DND-41 (cell line): ENCODE measurements at places on chromosomes 1 and 21.

DNA sequence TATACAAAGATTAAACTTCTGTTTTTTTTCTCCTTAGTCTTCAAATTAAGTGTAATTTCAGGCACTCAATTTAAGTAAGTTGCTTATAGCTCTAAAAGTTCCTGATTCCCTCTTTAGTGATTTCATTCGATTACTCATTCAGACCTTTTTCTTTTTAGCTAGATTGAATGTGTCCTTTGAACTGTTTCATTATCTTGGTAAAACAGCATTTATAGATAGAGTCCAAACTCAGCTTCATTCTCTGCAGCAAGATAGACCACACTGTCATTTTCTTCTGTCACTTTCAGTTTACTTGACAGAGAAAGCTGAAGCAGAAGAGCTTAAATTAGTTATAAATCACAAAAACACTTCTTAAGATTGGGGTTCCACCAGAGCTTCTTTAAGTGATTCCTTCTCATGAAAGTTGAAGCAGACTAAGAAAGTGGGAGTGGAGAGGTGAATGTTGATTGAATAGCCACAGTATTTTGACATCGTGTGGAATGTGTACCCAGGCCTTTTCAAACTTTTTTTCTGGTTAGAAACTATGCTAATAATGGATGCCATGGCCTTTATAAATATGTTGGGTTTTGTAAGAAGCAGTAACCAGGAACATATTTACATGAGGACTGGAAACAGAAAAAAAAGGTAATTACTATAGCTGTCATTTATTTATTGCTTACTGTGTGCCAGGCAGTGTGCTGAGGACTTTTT is 52.2 kb downstream of the ZBTB40 start:
- H3K4me1 ChIP-seq: no peaks in the 10 kb centered on the region
- peaks cover 57% of the 10 kb centered on the region for H3K36me3 ChIP-seq
- H3K27me3 ChIP-seq: no peaks in the 10 kb centered on the region
- H3K27ac ChIP-seq: no peak overlapping the region
- no peak for DNase-seq

GRCh38 chr1:246776923-246777322 is 52.7 kb downstream of the SCCPDH start:
- no peak overlapping the region for H3K27ac ChIP-seq
- no peak for DNase-seq
- no peak overlapping the region for H3K4me3 ChIP-seq

GRCh38 chr1:178918955-178919354 is 48.1 kb upstream of the ANGPTL1 start:
- H3K36me3 ChIP-seq: peaks cover 14% of the 10 kb centered on the region
- no peak overlapping the region for H3K4me3 ChIP-seq
- no peaks in the 10 kb centered on the region for H3K4me1 ChIP-seq
- no peaks in the 10 kb centered on the region for H3K27me3 ChIP-seq

GRCh38 chr1:61253059-61253735 is 170.8 kb downstream of the NFIA start:
- no peaks in the 10 kb centered on the region for H3K27me3 ChIP-seq
- H3K36me3 ChIP-seq: no peaks in the 10 kb centered on the region
- no peak overlapping the region for H3K27ac ChIP-seq
- H3K4me1 ChIP-seq: no peaks in the 10 kb centered on the region
- H3K4me3 ChIP-seq: no peak overlapping the region

DNA sequence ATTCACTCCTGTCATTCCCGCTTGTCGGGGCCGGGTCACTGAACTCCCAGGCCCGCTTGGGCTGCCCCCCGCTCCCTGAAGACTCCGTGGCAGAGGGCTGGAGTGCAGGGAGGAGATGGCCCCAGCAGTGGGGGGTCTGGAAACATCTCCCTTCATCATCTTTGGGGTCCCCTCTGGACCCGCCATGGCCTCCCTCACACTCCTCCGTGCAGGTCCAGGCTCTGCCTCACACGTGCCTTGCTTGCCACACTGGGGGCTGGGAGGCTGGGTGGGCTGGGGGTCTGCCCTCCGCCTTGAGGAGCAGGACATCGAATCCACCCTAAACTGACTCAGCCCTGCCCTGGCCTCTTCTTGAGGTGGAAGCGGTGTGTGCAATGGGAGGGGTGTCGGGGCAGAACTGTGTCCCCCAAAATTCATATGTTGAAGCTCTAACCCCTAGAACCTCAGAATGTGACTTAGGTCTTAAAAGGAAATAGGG is 35.2 kb downstream of the POFUT2 start:
- no peaks in the 10 kb centered on the region for H3K4me1 ChIP-seq
- no peaks in the 10 kb centered on the region for H3K36me3 ChIP-seq
- DNase-seq: no peak
- no peak overlapping the region for H3K27ac ChIP-seq

DNA sequence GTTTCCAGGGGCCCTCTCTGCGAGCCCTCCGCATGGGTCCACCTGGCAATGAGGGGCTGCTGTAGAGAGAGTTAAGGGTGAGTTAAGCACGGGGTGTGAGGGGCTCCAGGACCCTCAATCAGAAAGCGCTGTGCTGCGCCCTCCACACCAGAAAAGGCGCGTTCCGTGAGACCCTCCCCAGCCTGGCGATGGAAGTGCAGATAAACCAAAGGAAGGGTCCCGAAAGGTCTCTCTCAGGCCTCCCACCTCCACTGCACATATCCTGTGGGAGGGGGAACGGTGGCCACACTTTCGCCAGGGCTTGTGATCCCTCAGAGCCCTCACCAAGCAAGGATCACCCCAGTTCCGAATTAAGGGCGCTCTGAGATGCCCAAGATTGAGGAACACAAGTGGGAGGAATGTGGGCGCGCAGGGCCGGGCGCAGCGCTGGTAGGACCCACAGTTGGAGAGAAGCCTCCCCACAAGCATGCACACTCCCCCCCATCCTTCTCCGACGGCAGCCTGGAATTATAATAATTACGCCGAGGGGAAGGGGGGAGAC is 1.1 kb downstream of the WNT3A start:
- no peak for DNase-seq
- H3K36me3 ChIP-seq: no peaks in the 10 kb centered on the region
- no peak overlapping the region for H3K4me3 ChIP-seq

DNA sequence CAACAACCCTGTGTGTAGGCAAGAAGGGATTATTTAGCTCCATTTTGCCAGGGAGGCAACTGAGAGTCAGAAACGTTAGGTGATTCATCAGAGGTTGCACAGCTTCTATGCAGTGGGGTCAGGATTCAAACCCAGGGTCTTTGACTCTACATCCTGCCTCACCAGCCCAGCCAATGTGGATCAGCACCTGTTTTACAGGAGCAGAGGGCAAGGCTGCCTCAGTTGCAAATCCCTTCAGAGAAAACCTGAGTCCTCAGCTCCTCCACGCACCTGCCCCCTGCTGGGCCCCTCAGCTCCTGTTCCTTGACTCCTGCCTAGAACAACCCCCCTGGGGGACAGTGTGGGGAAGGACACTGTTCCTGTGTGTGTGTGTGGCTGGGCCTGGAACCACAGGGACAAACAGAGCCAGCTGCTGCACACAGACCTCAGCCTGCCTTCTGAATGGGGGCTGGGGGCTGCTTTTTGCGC is 61.6 kb downstream of the LRRN2 start:
- H3K4me1 ChIP-seq: no peaks in the 10 kb centered on the region
- H3K27me3 ChIP-seq: peaks cover 3% of the 10 kb centered on the region
- DNase-seq: peak; percentile 39
- no peak overlapping the region for H3K27ac ChIP-seq

DNA sequence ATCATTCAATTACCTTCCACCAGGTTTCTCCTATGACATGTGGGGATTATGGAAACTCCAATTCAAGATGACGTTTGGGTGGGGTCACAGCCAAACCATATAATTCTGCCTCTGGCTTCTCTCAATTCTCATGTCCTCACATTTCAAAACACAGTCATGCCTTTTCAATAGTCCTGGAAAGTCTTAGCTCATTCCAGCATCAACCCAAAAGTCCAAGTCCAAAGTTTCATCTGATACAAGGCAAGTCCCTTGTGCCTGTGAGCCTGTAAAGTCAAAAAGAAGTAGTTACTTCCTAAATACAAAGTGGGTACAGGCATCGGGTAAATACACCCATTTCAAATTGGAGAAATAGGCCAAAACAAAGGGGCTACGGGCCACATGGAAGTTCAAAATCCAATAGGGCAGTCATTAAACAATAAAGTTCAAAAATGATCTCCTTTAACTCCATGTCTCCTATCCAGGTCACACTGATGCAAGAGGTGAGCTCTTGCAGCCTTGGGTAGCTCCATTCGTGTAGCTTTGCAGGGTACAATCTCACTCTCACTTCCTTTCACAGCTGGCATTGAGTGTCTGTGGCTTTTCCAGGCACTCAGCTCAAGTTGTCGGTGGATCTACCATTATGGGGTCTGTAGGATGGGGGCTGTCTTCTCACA is 112.9 kb downstream of the FCRL5 start:
- no peaks in the 10 kb centered on the region for H3K4me1 ChIP-seq
- H3K27ac ChIP-seq: no peak overlapping the region
- no peaks in the 10 kb centered on the region for H3K36me3 ChIP-seq
- no peak for DNase-seq
- H3K27me3 ChIP-seq: peaks cover 18% of the 10 kb centered on the region

GRCh38 chr21:33042812-33043211 is 17.1 kb downstream of the OLIG2 start:
- H3K36me3 ChIP-seq: no peaks in the 10 kb centered on the region
- H3K4me1 ChIP-seq: no peaks in the 10 kb centered on the region
- no peak overlapping the region for H3K4me3 ChIP-seq
- no peak for DNase-seq
- no peaks in the 10 kb centered on the region for H3K27me3 ChIP-seq

- no peak overlapping the region for H3K27ac ChIP-seq
- peaks cover 6% of the 10 kb centered on the region for H3K4me1 ChIP-seq
- H3K36me3 ChIP-seq: no peaks in the 10 kb centered on the region
- no peaks in the 10 kb centered on the region for H3K27me3 ChIP-seq
Observed at GRCh38 chr1:59156051-59156450, 140.8 kb upstream of the FGGY start.

GRCh38 chr1:56676571-56677035 is 31.5 kb downstream of the PRKAA2 start:
- no peaks in the 10 kb centered on the region for H3K4me1 ChIP-seq
- H3K36me3 ChIP-seq: no peaks in the 10 kb centered on the region
- peaks cover 2% of the 10 kb centered on the region for H3K27me3 ChIP-seq
- no peak for DNase-seq
- no peak overlapping the region for H3K27ac ChIP-seq
- H3K4me3 ChIP-seq: no peak overlapping the region

DNA sequence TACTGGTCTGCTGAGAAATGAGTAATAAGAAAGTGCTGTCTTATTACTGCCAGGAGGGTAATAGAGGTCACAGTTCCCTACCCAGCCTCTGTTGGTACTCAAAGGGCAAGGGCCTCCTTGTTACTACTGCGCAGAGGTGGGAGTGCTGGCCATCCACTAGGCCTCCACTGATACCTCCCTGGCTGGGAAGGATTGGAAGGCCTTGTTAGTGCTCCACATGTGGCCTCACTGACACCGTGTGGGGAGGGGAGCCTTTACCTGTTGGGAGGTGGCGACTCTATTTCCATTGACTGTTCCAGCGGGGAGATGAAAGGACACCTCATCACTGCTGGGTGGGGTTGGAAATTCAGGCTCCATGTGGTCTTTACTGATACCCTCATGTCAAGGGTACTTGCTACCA is 57.8 kb upstream of the USP24 start:
- DNase-seq: no peak
- H3K4me1 ChIP-seq: peaks cover 9% of the 10 kb centered on the region
- H3K4me3 ChIP-seq: no peak overlapping the region
- no peak overlapping the region for H3K27ac ChIP-seq
- H3K36me3 ChIP-seq: no peaks in the 10 kb centered on the region

GRCh38 chr1:59266927-59267293 is 30.0 kb upstream of the FGGY start:
- no peaks in the 10 kb centered on the region for H3K4me1 ChIP-seq
- no peaks in the 10 kb centered on the region for H3K36me3 ChIP-seq

DNA sequence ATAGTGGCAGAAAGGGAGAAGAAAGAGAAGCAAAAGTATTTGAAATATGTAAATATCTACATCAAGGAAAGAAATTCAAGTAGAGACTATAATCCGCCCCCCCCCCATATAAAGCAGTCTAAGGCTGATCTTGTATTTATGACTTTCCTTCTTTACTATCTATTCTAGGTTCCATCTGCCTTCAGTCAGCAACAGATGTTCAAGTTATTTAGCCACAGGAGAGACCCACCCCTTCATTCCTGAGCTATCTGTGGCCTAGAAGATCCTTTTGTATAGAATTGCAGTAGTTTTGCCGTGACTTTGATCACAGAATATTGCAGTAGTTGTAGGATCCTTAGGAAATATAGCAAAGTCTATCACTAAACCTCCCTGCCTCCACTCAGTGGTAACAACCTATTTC is 10.7 kb upstream of the BSDC1 start:
- H3K36me3 ChIP-seq: no peaks in the 10 kb centered on the region
- H3K27ac ChIP-seq: no peak overlapping the region
- peaks cover 6% of the 10 kb centered on the region for H3K4me1 ChIP-seq
- no peak for DNase-seq
- H3K27me3 ChIP-seq: no peaks in the 10 kb centered on the region

DNA sequence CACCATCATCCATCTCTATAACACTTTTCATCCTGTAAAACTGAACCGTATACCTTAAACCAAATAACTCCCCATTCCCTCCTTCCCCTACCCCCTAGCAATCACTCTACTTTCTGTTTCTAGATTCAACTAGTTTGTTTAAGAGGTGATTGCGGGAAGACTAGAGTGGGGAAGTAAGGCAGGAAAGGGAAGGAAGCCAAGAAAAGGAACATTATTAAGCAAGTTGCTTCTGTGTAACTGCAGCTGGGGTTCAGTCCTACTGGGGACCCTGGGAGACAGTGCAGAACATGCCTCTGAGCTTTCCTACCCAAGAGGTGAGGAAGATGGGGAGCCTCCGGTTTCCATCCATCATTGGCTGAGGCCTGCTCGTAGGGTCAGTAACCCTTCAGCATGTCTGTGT is 28.9 kb upstream of the H3-3A start:
- no peaks in the 10 kb centered on the region for H3K27me3 ChIP-seq
- H3K36me3 ChIP-seq: no peaks in the 10 kb centered on the region
- no peak overlapping the region for H3K27ac ChIP-seq
- DNase-seq: no peak
- no peaks in the 10 kb centered on the region for H3K4me1 ChIP-seq

DNA sequence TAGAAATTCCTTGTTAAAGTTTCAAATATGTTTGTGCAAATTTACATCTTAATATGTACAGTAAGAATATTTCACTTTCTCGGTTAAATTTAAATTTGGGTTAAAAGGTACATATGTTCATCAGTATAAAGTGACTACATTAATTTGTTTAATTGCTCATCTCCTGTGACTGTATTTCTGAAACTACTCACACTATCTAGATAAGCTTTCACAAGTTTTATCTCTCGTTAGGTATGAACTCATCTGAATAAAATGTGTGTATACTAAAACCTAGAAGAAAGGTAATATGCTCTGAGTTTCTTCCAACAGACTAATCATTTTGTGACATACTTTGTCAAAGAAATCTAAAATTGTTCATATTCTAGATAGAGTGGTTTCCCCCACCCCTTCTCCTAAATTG is 150.7 kb downstream of the PATJ start:
- no peak for DNase-seq
- H3K27ac ChIP-seq: no peak overlapping the region
- H3K4me3 ChIP-seq: no peak overlapping the region
- H3K36me3 ChIP-seq: no peaks in the 10 kb centered on the region
